ENCODE measurements at places on chromosomes 2 and 18. TPM values are rescaled to one million over a fixed set of nuclear protein-coding genes. Genes with fewer than 3 reads are reported as not detected.
A peak's percentile ranks its signal among the peaks of the same experiment; 100 is the strongest.

- no peak for DNase-seq
Observed at GRCh38 chr2:229300790-229301189, 29.7 kb upstream of the PID1 start.

SLC16A14 gene
- total RNA-seq: 2.8 TPM

DNA sequence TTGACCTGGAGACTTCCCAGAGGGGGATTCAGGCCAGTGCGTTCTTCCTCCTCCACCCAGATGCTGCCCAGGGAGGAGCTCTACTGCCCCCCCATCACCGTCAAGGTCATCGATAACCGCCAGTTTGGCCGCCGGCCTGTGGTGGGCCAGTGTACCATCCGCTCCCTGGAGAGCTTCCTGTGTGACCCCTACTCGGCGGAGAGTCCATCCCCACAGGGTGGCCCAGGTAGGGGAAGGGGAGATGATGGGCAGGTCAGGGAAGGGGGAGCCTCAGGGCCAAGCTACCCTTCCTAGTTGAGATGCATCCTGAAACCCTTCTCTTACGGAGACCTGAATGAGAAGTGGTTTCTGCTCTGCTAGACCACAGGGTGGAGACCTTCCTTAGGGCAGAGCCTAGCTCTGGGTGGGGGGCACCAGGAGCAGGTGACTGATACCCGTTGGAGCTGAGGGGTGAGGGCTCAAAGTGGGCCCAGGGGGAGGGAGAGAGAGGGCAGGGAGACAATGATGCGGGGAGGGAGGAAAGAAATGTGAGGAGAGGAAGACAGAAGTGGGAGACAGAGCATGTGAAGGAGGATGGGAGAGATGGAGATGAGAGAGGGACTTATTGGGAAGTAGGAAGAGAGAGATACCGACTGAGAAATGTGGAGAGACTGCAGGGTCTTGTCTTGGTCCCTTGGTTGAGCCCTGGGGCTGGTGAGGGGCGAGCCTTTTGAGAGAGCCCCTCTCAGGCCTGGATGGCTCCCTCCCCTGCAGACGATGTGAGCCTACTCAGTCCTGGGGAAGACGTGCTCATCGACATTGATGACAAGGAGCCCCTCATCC lies 159.4 kb downstream of the DYSF start:
- no peak for DNase-seq

DNA sequence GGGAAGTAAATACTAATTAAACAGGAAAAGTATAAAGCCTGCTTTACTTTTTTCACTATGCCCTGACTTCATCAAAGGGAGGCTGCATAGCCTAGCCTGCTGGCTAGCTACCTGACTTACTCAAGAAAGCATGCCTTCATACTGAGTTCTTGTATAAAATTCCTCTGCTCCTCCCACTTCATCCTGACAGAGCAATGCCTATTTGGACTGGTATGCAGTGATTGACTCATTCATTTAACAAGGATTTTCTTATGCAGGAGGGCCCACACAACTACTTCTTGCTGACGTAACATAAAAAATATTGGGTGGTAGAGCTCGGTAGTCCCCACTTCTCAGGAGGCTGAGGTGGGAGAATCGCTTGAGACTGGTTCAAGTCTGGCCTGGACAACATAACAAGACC lies 70.5 kb downstream of the PRPF40A start:
- peak; percentile 66 for DNase-seq

DNA sequence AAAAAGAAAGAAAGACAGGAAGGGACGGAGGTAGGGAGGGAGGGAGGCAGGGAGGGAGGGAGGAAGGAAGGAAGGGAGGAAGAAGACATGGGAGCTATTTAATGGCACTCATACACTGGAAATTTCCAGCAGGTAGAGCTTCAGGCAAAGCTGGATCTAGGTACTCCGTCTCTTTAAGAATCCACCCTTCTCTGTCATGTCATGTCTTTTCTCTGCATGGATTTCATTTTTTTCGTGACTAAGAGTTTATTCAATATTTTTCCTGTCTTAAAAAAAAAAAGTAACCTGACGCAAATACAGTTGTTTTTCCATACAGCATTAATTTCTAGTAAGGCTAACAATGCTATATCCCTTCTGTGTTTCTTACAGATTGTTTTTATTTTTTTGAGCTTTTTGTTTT lies 56.3 kb upstream of the MCFD2 start:
- DNase-seq: no peak

GRCh38 chr2:171587132-171587531 lies 64.9 kb downstream of the CYBRD1 start:
- no peak for DNase-seq

DNA sequence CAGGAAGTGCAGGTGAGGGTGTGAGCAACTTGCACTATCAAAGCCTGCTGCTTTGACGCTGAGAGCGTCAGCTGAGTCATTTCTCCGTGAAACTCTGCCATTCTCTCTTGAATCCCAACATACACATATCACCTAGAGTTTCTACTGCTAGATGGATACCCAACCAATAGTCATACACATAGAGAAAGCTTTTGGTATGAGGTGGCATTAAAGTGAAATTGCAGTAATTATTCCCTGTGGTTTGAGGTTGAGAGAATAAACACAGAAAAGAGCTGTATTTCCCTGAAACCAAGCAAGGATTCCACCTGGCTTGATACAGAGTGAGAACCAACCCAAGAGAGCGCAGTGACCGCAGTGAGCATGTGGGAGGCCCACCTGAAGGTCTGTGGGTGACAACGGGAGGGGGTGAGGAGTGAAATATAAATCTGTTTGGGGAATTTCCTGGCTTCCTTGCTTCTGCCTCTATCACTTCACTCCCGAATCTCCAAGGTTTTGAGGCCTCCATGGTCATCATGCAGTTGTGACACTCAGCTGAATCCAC lies 28.8 kb upstream of the TMEM18 start:
- no peak for DNase-seq

- no peak for DNase-seq
Observed at GRCh38 chr2:233424154-233424951, 70.1 kb downstream of the DGKD start.

All from kidney epithelial cell (primary cell).